Coronary artery (tissue), 2 donors: ENCODE measurements at places on chromosomes 12 and 14.

DNA sequence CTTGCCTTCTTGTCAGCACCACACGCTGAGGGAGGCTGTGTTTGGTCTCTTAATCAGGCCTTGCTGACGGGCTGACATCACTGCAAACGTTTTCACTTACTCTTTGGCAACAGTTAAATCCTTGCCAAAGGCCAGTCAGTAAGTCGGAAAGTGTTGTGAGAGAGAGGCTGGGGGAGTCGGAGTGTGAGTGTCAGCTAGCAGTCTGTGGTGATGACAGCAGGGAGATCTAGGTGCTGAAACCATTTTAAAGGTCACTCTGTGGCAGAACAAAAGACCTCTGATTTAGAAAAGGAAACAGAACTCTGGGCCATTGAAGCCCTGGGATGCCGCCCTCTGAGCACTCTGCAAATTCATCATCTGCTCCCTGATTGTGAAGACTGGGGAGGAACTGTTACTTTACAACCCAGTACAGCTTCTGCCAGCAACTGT, 143.5 kb downstream of the PAX9 start:
- DNase-seq, result no peak

GRCh38 chr12:9872742-9873141, 3.6 kb upstream of the CLEC2B start:
- DNase-seq, result no peak

DNA sequence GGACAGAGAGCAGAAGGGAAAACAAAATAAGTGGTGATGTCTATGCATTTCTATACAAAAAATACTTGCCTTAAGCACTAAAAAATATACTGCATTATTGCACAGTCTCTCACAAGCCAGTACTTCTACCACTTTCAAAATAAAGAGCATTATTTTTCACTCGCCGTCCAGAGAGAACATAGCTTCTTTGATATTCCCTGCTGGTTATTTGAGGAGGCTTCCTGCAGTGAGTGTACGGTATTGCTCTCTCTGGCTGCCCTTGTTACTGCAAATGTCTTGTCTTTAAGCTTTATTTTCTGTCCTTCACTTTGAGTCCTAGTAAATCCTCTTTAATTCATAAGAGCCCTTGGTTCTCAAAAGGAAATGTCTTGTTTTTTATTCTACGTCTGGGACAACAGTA, 81.1 kb downstream of the EML1 start:
- DNase-seq, result no peak

GRCh38 chr12:75692876-75693275, 181.5 kb upstream of the KRR1 start:
- DNase-seq, result no peak
